ENCODE measurements at places on chromosomes 7 and 10.
A peak's percentile ranks its signal among the peaks of the same experiment; 100 is the strongest.

DNA sequence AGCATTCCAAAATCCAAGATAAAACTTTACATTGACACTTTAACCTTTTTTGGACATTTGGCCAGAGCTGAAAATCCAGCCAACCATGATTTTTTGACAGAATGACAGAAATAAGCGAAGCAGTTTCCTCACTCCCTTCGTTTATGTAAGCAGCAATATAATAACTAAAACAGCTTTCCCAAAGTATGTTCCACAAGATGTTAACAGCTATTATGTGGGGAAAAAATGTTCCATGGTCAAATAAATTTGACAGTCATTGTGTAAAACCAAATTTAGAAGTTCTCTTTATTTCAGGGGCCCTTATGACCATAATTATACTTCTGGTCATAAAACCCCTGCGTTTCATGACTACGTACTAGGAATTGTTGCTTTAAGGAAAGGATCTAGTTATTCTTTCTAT lies 416.5 kb downstream of the MAGI2 start:
- no peak for DNase-seq

- peak; percentile 13 for DNase-seq
Measured at GRCh38 chr7:83908526-83908925, 259.6 kb upstream of the SEMA3E start.

DNA sequence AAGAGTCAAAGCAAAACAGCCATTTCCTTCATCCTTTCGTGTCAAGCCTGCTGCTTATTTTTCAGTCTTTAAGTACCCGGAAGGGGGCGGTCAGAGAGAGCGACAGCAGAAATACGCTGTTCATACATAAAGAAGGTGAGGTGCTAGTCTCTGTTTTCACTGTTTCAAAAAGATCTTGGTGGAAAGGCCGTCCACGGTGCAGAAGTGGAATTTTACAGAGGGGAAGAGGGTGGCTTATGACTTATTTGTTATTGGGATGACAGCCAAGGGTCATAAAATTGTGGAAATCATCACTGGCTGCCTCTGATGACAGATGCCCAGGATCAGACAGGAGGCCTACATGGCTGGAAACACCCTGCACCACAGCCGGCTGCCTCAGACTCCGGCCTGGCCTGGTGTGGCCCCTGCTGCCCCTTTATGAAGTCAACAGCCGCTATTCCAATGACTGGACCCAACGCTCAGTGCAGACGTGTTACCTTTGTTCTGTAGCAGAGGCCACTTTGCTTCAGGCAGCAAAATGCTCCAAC lies 57.0 kb downstream of the HIPK2 start:
- DNase-seq = no peak

DNA sequence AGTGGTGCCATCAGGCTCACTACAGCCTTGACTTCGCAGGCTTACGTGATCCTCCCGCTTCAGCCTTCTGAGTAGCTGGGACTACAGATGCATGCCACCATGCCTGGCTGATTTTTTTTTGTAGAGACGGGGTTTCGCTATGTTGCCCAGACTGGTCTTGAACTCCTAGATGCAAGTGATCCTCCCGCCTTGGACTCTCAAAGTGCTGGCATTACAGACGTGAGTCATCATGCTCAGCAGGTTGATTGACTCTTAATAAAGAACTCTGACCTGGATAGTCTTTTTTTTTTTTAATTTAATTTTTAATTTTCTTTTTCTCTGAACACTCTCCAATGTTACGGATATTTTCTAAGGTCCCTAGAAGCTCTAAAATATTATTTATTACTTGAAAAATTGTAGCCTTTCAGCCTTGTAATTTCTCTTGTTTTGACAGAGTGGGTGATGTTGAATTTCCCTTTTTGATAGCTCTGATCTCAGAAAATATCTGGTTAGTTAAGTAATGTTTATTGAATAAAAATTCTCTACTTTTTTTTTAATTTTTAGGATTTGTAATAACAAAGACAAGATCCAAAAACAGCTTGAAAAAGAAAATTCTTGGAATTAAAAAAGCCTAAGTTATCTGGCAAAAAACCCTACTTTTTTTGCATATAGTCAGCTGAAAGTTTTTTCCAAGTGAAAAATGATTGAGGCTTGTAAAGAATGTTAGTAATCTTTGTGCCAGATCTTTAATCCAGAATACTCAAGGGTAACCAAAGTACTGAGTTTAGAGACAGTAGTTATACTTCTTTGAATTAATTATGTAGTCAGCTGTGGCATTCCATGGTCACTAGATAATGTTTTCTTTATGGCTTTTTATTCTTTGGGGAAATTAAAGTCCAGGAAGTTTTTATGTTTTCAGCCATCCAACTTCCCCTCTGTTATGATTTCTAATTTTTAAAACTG lies 26.7 kb downstream of the TBC1D12 start:
- DNase-seq = no peak

- no peak for DNase-seq
Measured at GRCh38 chr7:70582927-70583895, 548.7 kb upstream of the GALNT17 start.

GRCh38 chr10:128336401-128336800 lies 210.2 kb upstream of the MKI67 start:
- no peak for DNase-seq

GRCh38 chr10:44564790-44565189 lies 179.9 kb upstream of the CXCL12 start:
- DNase-seq = no peak

DNA sequence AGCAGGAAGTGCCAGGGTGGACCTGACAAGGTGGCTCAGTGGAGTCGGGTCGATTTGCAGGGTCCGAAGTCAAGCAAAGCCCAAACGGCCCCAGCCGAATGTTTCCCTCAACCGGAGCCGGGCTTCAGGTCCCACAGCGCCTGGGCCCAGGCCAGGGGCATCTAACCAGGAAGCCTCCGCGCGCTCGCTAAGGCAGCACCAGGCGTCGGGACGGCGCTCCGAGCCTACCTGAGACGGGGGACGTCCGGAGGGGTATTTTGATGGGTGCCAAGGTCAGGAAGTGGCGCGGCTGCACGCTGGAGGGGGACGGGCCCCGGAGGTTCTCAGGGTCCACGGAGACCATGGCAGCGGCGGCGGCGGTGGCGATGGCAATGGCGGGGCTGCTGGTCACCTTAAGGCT lies 51.5 kb downstream of the TCERG1L start:
- DNase-seq = no peak

GRCh38 chr7:141290973-141291372 lies 217.1 kb downstream of the TMEM178B start:
- no peak for DNase-seq

DNA sequence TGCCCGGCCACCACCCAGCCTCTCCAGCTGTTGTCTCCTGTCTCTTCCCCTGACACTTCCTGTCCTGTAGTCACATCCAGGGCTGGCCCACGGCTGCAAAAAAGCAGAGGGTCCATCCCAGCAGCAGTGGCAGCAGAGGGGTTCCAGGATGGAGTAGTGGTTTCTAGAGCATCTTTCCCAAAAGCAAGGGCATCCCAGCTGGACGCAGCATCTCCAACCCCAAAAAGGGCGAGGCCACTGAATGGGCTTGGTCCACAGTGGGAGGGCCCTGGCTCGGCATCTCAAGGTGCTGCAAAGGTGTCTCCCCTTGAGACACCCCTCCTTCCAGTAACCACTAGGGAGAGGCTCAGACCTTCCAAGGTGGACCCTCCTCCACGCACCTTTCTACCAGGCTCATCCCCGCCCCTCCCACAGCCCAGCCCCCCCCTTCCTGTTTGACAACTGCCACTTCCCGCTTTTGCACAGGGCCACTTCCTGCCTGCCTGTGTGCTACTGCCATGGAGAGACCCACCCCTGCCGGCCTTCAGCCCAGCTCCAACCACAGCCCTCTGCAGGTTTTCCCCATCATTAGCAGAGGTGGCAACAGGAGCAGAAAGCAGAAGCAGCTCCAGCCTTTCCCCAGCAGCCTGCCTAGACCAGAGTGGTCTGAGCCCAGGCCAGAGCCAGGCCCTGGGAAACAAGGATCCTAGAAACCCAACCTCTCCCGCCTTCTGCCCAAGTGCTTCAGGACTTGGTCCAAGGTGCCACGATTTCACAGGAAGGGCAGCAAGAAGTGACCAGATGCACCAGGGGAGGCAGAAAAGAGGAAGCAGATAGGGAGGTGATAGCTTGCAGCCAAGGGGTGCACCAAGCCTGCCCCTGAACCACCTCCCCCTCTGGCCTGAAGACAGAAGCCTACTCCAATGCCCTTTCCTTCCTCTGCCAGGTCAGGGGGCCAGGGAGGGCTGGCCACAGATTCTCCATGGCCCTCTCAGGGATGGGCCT lies 8.6 kb downstream of the CAMK2G start:
- peak; percentile 96 for DNase-seq

DNA sequence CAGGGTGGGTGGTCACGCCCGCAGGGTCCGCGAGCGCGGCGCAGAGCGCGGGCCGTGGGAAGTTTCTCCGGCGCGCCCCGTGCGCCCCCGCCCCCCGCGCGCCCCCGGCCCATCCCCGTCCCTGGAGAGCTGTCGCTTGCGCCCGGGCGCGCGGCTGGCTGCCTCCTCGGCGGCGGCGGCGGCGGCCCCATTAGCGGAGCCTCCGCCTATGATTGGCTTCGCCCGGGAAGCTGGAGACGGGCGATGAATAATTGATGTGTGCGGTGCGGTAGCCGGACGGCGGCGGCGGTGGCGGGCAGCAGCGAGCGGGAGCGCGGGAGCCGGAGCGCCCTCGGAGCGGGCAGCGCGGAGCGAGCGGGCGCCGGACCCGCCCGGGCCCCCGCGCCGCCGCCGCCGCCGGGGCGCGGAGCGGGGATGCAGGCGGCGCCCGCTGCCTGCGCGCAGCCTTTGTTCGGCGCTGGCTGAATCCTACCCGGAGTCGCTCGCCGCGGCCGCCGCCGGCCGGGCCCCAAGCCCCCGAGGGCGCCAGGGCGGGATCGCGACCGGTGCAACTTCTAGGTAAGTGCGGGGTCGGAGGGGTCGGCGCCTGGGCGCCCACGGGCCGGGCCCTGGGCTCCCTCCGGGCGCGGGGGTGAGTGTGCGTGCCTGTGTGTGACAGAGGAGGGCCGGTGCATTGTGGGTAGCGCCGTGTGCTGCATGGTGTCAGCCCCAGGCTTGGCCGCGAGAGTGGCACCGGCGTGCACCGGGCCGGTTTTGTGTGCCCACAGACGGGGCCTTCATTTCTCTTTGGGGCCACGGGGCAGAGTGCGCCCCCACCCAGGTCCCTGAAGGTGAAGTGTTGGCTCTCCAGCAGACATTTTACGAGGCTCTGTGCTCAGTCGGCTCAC lies 103.8 kb upstream of the PPIF start:
- no peak for DNase-seq

- no peak for DNase-seq
Measured at GRCh38 chr7:155789001-155789725, 23.1 kb downstream of the SHH start.

- DNase-seq = no peak
Measured at GRCh38 chr7:158013085-158013668, 574.4 kb downstream of the PTPRN2 start.

DNA sequence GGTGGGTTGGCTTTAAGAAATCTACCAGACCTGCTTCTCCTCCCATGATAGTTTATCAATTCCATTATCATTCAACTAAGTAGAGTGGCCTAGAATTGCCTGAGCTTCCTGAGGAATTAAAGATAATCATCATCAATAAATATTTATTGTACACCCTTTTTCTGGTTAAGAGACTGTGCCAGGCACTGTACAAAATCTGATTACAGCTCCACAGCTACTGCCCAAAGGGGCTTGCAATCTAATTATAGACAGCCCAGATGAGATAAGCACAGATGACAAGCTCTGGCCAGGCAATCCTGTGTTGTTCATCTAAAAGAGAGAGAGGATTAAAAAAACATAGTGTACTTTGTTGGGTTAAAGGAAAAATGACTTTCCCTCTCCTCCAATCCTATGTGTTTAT lies 586.4 kb downstream of the GATA3 start:
- DNase-seq = no peak

DNA sequence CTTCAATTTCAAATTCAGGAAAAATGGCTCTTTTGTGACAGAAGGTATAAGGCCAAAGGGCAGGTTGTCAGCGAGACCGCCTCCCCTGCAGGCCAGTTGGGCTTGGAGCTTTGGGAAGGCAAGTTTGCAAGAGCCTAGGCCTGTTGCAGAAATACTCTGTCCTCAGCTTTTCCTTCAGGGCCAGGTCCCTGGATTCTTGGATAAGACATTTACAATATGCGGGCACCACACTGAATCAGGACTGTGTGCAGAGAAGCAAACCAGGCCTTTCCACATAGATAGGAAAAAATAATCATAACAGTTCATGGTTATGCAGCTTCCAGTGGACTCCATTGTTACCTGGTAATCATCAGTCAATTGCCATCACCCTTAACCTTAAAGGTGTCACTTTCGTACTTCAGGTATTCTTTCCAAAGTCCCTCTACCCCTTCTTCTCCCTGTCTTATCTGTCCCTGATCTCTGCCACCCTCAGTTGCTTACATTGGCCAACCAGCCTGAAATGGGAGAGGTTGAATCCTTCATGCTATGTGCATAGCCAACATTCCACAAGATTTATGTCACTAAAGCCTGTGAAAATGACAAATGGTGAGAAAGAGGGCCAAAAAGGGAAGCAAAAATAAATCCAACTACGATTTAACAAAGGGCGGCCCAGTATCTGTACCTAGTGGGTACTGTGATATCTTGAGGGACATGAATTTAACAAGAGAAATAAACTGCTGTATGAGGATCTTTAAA lies 304.5 kb upstream of the NFE2L3 start:
- DNase-seq = no peak

DNA sequence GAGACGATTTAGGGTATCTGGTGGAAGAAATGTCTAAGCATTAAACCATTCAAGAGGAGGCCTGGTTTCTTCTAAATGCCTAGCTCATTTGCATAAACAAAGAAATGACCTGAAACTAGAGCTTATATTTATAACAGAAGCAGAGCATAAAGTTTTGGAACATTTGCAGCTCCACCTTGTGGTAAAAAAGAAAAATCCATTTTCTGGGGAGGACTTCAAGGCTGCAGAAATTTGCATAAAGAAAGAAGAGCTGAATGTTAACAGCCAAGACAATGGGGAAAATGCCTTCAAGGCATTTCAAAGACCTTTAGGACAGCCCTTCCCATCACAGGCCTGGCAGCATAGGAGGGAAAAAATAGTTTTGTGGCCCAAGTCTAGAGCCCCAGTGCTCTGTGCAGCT lies 362.0 kb downstream of the ZNF248 start:
- DNase-seq = peak; percentile 28

GRCh38 chr7:47568547-47568946 lies 13.4 kb downstream of the TNS3 start:
- DNase-seq = peak; percentile 93
